ENCODE measurements at places on chromosomes 3 and 15.

DNA sequence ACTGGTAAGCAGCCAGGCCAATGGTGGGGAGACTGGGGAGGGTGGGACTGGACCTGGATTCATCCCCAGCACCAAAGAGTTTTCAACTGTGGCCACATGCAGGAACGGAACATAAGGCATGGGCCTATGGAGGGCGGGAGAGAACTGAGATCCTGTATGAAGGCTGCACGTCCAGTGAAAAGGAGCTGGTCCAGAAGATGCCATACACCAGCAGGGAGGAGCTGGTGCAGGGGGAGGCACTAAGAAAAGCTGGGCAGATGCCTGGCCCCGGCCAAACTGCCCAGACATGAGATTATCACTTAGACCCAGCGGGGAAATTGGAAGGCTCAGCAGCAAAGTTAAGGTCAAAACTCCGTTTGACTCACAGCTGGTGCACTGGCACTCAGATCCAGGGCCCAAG lies 58.1 kb upstream of the MCF2L2 start:
- no peak for DNase-seq

GRCh38 chr3:137471130-137471529 lies 293.0 kb upstream of the SOX14 start:
- DNase-seq = no peak

GRCh38 chr3:143472731-143473523 lies 353.4 kb downstream of the CHST2 start:
- no peak for DNase-seq

DNA sequence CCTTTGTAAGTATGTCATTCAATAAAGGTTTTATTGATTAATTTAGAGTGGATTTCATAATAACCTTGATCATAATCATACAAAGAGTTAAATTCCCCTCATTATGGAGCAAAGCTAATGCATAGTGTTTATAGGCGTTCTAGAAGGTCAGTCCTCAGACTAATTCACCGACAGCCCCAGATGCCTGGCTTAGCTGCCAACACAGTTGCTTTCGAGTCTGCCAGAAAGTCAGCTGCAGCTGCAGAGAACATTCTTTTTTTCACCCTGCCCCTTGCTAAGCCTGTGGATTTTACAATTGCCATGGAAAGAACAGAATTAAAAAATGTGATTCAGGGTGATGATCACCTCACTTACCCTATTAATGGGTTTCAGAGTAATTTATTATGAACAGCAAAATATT lies 21.2 kb downstream of the CADM2 start:
- DNase-seq = no peak

GRCh38 chr3:187841560-187841959 lies 96.3 kb upstream of the BCL6 start:
- DNase-seq = peak; percentile 76

DNA sequence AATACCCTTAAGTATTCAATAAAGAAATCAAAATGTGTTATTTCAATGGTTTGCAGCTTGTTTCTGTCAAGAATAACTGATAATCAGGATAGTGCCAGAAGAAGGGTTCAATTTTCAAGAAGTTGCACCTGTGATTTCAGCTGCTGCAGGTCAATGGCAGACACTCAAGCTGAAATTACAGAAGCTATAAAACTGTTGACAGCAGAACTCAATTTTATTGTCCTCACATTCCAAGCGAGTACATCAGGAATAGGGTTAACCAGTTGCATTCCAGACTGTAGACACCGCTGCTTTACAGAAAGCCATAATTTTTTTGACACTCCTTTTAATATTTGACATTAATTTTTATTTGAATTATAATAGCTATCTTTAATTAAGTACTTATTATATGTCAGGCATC lies 364.1 kb downstream of the CGGBP1 start:
- no peak for DNase-seq

- no peak for DNase-seq
These were observed 282.1 kb downstream of the VGLL3 start for GRCh38 chr3:86708893-86709292.

DNA sequence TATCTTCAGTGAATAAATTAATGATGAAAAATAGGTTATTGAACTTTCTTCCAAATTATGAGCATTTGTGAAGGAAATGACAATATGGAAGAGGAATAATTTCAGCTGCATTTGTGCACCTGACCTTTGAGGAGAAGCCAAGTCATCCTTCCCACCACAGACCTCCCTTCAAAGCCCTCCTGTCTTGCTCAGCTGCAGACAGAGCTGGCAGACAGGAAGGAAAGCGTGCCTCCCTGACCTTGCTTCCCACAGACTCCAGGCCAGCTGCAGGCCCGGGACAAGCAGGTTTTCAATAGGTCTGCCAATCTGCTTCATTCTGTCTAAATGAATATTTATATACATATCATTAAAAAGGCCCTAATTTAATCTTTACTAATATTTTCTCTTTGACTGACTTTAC lies 152.9 kb upstream of the RBMS3 start:
- peak; percentile 6 for DNase-seq

GRCh38 chr3:12444582-12445471 lies 39.5 kb upstream of the TSEN2 start:
- peak; percentile 84 for DNase-seq

DNA sequence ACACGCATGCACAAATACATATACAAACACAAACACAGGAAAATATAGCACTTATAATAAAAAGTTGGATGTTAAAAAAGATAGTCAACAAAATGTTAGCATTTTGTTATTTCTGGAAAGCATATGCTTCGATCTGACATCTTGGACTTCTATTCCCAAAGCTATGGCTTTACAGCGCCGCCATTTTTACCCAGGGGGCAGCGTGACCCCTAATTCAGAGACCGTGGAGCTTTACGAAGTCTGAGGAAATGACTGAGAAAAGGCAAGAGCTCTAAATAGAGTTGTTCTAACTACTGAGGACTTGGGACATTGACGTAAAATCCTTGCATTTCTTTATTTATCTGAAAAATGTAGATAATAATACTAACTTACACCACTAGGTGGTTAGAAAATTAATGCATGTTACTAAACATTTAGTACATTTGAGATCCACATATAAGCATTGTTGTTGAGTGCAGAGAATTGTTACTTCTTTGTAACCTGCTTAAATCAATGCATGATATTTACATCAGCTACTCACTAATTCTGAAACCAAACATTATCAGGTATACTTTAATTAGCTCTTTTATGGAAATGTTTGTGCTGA lies 155.4 kb downstream of the TP63 start:
- DNase-seq = no peak

- DNase-seq = no peak
These were observed 215.6 kb downstream of the CBLB start for GRCh38 chr3:105653166-105653565.

GRCh38 chr3:120670576-120670975 lies 11.5 kb downstream of the HGD start:
- DNase-seq = no peak

GRCh38 chr3:38723569-38724391 lies 74.3 kb upstream of the SCN5A start:
- DNase-seq = no peak

- DNase-seq = no peak
These were observed 62.5 kb upstream of the LRRC3B start for GRCh38 chr3:26560081-26560480.

- no peak for DNase-seq
These were observed 9.2 kb upstream of the ATP2B2 start for GRCh38 chr3:10514407-10515069.

DNA sequence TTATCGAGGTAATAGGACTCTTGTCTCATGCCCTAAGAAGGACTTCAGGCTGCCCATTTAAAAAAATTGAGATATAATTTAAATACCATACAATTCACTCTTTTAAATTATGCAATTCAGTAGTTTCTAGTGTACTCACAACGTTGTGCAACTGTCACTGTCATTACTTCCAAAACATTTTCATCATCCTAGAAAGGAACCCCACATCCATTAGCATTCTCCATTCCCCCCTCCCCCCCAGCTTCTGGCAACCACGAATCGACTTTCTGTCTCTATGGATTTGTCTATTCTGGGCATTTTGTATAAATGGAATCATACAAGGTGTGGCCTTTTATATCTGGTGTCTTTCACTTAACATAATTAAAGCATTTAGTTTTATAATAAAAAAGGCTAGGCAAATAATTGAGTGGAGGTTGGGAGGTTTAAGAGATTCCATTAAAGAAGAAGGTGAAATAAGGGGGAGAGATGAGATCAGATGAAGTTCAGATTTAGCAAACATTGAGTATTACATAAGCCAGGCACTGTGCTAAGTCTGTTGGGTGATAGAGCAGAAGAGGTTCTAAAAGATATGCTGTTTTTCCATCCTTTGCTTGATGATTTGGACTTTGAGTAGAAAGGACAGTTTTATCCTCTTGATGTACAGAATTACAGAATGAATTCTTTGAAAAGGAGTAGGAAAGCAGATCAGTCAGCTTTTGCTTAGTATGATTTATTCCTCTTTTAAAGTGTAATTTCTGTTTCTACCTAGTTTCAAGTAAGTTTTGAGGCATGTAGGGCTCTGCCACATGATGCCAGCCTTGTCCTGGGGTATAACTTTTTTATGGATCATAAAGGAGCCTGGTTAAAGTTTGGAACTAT lies 36.3 kb downstream of the UBE2E2 start:
- no peak for DNase-seq

GRCh38 chr3:114659109-114660061 lies 365.6 kb downstream of the TIGIT start:
- DNase-seq = no peak

GRCh38 chr3:178777718-178778411 lies 241.6 kb downstream of the KCNMB2 start:
- peak; percentile 92 for DNase-seq

- peak; percentile 71 for DNase-seq
These were observed 47.4 kb upstream of the TPM1 start for GRCh38 chr15:62994975-62995681.

- no peak for DNase-seq
These were observed 370.8 kb downstream of the MAGI1 start for GRCh38 chr3:65667963-65668362.

DNA sequence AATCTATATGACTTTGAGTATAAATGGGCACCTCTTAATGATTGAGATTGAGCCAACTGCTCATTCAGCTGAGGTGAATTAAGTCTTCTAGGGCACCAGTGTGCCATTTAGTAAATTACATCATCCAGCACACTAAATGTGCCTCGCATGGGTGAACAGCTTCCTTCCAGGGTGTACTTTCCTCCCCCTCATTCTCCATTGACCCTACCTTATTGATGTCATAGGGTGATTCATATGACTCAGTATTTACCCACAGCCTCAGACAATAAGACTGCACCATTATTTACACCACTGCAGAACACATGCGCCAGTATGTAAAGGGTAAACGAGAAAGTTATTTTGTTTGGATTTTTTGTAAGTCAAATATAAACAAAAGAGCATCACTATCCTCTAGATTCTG lies 185.2 kb upstream of the ARL6 start:
- peak; percentile 87 for DNase-seq

GRCh38 chr3:193835414-193835813 lies 242.4 kb downstream of the OPA1 start:
- DNase-seq = no peak

GRCh38 chr3:126083138-126083445 lies 832 bp downstream of the SLC41A3 start:
- no peak for DNase-seq

DNA sequence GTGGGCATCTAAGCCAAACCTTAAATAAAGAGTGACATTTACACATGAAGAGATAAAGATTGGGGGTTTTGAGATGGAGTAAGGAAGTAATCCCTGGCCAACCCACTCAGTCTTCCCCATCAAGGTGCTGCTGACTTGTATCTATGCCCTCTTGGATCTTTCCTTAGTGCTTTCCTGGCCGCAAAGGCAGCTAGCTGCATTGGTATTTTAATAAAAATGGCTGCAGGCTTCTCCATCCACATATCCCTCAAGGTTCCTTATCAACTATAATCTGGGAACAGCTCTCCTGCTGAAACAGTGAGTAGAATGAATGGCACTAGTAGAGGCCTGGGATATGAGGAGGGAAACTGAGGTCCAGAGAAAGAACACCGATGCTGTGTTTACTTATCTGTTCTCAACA lies 122.2 kb upstream of the ANKRD28 start:
- DNase-seq = no peak

- DNase-seq = no peak
These were observed 435.3 kb upstream of the PDZRN3 start for GRCh38 chr3:74059923-74060600.

DNA sequence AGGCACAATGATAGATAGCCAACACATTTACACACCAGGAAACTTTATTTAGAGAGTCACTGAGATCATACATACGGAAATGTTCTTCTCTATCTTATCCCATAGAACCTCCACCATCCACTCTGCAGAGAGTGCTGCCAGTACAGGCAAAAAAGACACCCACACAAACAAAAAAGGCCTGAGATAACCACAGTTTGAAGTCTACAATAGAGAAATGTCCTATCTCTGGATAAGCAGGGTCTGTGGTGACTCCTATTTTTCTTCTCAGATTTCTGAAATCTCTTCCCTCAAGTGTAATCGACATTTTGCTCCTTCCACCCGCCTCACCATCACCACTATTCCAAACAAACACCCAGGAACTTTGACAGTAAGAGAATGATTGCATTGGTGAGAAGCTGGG lies 413.9 kb upstream of the NR2F2 start:
- no peak for DNase-seq

DNA sequence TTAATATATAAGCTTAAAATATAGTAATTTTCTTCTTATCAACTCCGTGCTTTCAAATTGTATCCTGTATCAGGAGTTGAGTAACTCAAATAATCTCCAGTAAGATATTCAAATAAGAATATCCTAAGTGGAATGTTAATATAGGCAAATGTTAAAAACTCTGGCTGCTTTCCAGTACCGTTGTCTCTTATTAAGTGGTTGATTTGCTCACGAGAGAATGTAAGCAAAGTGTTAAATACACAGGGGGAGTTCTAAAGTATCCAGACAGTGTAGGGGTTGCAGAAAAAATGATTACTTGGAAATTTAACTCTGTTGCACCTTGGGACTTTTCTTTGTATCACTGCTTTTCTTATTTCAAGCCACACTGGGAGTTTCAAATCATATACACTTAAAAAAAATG lies 478.9 kb upstream of the TBL1XR1 start:
- no peak for DNase-seq

GRCh38 chr15:97522347-97522746 lies 438.2 kb upstream of the ARRDC4 start:
- DNase-seq = no peak

GRCh38 chr15:39613271-39613670 lies 32.4 kb downstream of the THBS1 start:
- no peak for DNase-seq

DNA sequence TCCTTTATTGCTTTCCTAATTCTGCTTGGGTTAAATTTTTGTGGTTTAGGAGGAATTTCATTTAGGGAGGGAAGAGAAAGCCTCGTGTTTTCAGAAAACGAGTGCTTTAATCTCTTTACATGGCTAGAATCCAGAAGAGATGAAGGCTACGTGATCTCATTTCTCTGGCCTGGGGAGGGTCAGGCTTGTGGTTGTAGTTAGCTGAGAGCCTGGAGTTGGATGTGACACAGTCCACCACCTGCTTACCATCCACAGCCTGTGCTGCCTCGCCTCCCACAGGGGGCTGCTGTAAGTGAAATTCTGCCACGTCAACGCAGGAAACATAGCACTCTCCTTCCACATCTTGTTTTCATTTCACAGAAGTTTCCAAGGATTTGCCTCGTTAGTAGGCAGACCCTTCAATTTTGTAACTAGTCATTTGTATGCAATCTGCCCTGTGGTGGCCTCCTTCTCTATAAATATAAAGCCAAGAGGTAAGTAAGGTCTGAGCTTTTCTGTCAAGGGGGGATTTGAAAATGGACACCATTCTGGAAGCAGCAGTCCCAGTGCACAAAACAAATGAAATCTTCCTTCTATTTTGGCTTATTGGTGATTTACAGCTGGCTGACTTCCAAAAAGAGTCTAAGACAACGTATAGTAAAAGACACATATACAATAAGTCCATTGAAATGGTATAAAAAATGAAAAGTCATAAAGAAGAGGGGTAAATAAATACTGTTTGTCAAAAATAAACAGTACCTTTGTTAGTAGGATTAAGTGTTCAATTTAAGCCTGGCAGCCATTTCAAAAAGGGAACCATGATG lies 3.4 kb downstream of the GXYLT2 start:
- peak; percentile 73 for DNase-seq

All from kidney tubule cell (primary cell).